ENCODE measurements at places on chromosomes 16 and 17. TPM values are rescaled to one million over a fixed set of nuclear protein-coding genes. Genes with fewer than 3 reads are reported as not detected.

Gene HIC1
- 2.4 TPM for total RNA-seq

Gene TSNAXIP1
- total RNA-seq, result 0.52 TPM

Gene CD300LB
- 0.56 TPM for total RNA-seq

Gene NECAB2
- total RNA-seq, result not detected

Gene CCNF
- 0.81 TPM for total RNA-seq

Gene STH
- not detected for total RNA-seq

Gene SDR42E2
- total RNA-seq, result 1.0 TPM
